ENCODE measurements at places on chromosomes 5 and 9.

GRCh38 chr9:91285729-91286353, 75.9 kb downstream of the AUH start:
- no peak for DNase-seq

- no peak for DNase-seq
These were observed 136.7 kb downstream of the MACROH2A1 start for GRCh38 chr5:135262364-135262763.

DNA sequence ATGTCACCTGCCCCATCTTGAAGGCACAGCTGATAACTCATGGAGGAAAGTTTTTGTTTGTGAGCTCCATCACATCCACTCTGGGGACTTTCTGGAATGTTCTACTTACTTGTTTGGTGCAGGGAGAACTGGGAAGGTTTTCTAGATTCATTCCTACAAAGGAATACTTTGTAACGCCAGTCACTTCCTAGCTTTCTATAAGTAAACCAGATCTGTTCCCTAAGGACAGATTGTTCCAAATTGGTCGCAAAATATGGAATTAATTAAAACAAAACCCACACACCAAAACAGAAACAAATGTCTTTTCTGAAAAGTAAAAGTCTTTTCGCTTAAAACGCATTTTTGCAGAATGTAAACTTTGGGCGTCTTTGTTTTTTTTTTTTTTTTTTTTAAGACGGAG, 167.6 kb downstream of the PDZD2 start:
- no peak for DNase-seq

DNA sequence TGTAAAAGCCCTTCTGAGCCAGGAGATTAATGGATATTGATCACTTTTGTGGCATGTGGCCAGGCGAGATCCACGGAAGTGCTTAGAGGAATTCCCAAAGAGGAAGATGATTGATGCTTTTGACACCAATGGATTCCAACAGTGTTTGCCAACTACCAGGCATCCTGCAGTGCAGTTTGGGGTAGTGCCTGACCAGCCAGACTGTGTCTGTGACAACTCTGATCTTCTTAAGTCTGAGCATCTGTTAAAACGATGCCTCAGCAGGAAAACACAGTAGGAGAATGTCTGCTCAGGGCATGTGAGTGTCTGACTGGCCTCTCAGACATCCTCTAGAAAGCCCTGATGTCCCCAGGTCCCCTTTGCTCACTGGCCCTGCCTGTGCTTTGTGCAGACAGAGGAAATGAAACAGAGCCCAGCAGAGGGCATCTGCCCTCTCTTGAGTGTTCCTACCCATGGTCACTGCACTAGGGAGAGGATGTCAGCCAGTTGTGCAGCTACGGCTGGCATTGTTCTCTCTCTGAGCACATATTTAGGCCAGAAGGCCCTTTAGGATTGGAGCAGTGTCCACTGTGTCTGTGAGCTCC, 57.0 kb downstream of the TRPC7 start:
- no peak for DNase-seq

DNA sequence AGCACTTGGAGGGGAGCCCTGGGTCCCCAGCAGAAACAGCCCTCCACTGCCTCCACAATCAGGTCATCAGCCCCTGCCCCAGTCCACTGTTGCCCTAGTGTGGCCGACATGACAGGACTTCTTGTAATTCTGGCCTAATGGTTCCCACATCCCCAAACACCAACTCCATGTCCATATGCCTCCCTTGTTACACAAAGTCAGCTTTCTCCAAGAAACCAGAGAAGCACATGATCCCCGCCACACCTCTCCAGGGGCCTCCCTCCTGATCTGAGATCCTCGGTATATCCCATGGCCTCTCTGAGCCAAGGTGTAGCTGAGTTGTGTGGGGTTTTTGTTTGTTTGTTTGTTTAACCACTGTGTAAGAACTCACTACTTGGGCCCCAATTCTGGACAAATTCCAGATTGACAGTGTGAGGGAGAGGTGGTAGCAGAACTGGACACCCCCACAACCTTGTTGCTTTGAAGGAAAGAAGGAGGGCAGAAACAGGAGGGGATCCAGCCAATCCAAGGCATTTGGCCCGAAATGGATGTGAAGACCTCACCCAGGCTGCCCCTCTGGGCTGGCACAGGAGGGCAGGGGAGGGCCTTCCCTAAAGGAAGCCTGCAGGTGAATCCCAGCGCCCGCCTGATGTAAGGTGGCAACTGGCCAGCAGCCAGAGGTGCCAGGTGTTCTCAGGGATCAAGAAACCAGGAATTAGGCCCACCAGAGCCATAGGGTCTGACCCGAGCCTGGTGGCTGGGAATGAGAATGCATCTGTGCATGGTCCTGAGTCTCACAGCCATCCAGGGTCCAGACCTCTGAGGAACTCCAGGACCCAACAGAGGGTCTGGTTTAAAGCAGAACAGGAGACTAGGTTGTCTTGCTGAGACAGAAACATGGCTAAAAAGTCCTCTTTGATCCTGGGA, 13.4 kb downstream of the IRF1 start:
- DNase-seq = peak; percentile 48

- DNase-seq = no peak
These were observed 19.4 kb downstream of the DAP start for GRCh38 chr5:10741661-10742060.

DNA sequence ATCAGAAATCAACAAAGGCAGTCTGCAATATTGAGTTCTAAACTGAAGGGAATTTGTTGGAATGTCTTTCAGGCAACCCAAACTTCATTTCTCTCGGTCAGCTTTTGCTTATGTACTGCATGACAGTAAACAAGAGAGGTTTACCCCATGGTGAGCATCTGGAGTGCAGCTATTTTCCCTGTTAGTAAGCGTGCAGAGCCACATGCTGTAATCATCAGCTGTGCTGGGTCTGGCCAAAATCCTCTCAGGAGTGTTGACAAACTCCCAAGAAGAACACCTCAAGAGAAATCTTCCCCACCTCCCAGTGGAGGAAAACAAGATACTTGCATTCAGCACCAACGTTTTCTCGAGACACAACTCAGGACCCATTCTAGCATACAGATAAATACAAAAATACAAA, 83.6 kb upstream of the ADAMTSL1 start:
- DNase-seq = no peak

DNA sequence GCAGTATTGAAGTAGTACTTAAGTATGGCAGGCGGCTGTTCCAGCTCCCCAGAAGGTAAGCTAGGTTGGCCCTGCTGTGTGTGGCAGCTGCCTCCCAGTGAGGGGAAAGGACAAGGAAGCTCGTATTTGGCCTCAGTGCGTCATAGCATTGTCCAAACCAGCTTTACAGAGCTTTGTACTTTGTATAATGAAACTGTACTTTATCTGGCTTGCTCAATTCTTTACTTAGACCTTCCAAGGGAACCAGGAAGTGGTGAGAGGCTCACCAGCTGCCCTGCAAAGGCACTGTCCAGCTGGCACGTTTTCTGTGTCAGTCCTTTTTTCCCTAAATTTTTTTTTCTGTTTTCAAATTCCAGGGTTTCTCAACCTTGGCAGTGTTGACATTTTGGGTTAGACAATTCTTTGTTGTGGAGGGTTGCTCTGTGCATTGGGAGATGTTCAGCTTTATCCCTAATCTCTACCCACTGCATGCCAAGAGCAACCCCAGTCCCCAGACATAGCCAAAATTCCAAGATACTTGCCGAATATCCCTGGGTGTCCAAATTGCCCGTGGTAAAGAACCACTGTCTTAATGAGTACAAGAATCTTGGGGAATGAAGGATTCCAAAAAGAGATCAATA, 474.5 kb downstream of the LRRC70 start:
- DNase-seq = no peak

GRCh38 chr5:63240063-63240755, 661.6 kb downstream of the LRRC70 start:
- DNase-seq = no peak

DNA sequence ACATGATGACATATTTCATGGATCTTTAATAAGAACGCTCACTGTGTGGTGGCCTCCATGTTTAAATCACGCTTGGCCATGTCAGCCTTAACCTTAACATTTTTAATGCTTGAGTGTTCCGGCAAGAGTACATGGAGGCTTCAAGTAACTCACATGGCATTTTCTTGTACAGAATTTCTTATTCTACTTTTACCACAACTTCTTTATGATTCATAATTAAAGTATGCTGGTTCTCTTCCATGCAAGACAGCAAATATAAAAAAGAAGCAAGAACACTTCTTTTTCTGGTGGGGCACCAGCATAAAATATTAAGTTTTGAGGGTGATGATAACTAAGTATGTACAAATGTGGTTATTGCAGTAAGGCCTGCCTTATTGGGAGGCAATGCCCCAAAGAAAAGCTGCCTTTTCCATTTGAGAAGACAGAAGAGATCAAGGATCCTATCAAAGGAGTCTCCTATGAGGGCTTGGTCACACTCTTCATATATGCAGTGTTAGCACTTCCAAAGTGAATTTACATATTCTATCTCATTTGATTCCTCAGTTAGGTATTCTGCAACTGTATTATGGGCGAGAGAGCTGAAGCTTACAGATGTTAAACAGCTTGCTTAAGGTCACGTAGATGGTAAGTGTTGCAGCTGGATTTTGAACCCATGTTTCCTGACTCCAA, 382.7 kb upstream of the MEF2C start:
- no peak for DNase-seq

GRCh38 chr5:58491216-58491892, at the start of gene GAPT:
GAPT (plus strand) TSS chr5:58491435; CDS start chr5:58494537, 3,102 bp downstream.
- DNase-seq = no peak

DNA sequence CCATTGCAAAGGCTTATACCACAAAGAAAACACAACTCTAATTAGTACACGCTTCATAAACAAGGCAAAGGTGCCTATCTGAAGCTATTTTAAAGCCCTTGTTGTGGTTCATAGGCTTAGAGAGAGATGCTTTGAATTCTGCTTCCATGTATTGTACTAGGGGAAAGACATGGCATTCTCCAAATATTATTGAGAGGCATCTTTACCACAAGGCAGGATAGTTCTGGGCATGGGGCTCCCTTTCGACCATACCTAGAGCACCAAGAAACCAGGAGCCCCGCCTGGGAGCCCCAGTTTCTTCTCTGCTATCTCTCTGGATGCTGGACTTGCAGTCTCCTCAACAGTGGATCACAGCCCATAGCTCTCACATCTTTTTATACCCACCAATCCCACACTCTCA, 93.7 kb downstream of the NFIB start:
- no peak for DNase-seq

DNA sequence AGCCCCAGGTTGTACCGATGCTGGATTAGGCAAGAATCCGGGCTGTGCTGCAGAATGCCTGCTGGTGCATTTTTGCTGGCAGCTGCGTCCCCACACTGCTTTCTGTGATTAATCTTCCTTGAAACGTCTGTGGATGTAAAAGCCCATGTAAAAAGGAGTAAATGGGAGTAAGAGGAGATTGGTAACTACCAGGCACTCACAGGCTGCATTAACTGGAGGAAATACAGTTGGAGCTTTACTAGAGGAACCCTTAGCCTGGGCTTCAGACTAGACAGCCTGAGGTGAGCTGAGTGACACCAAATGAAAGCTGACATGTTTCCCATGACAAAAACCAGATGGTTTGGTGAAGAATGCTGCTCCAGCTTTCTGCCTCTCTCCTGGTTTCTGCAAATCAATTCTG, 190.4 kb upstream of the GAS1 start:
- no peak for DNase-seq

DNA sequence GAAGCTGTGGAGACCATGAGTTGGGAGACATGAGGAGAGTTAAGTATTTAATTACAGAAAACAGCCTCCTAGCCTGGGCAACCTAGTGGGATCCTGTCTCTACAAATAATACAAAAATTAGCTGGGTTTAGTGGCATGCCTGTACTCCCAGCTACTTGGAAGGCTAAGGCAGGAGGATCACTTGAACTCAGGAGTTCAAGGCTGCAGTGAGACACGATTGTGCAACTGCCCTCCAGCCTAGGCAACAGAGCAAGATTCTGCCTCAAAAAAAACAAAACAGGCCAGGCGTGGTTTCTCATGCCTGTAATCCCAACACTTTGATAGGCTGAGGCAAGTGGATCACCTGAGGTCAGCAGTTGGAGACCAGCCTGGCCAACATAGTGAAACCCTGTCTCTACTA, 52.6 kb downstream of the AQP7 start:
- DNase-seq = no peak

- DNase-seq = no peak
These were observed 27.4 kb downstream of the OXCT1 start for GRCh38 chr5:41842777-41843176.

GRCh38 chr9:9620736-9621135, 992.1 kb downstream of the PTPRD start:
- DNase-seq = no peak

DNA sequence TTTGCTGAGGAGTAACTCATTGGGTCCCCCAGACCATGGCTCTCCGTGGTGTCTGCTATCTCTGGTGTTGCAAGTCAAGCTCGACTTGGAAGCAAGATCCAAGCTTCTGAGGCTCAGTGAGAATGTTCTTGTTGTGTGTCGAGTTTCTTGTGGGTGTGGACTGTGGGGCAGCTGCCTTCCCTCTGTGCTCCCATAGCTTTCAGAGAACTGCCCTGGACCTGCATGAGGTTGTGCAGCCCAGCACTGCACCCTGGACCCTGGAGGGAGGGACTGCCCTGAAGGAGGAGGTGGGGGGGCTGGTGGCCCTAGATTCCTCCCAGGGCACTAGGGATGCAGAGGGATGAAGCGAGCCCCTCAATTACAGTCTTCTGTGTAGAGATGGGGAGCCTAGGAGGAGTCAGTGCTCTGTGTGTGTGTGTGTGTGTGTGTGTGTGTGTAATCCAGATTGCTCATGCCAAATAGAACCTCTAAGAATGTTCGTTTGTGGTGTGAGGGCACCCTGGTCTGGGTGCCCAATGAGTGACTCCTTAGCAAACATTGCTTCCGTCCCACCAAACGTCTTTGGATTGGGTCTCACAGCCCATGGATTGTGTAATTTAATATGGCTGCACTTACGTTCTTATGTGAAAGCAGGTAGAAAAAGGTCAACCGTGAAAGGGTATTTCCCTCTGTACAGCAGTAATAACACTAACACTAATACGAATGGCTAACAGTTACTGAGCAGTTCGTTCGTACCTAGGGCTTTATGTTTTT, 143.3 kb upstream of the LMX1B start:
- no peak for DNase-seq
